AML-193 (cell line): ENCODE measurements at places on chromosomes 1 and 21.
A peak's percentile ranks its signal among the peaks of the same experiment; 100 is the strongest.

GRCh38 chr1:177865807-177866206 lies 104.1 kb downstream of the SEC16B start:
- DNase-seq = no peak

DNA sequence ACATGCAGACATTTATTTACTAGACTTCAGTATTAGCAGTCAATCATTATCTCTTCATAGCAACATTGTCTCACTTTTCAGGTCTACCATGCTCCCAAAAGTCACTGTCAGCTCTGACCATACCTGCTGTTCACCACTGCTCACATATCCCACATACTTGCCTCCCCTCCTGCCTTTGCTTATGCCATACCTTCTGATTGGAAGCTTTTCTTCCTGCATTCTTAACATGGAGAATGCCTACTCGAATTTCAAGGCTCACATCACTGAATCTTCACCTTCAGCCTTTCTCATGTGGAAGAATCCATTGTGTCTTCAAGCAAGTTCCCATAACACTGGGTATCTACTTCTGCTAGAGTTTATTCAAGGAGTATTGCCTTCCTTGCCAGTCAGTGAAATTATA lies 135.4 kb downstream of the NTNG1 start:
- DNase-seq = no peak

GRCh38 chr1:100982793-100983192 lies 42.8 kb downstream of the DPH5 start:
- DNase-seq = no peak

- peak; percentile 10 for DNase-seq
Observed at GRCh38 chr1:64898107-64898861, 68.1 kb downstream of the JAK1 start.

DNA sequence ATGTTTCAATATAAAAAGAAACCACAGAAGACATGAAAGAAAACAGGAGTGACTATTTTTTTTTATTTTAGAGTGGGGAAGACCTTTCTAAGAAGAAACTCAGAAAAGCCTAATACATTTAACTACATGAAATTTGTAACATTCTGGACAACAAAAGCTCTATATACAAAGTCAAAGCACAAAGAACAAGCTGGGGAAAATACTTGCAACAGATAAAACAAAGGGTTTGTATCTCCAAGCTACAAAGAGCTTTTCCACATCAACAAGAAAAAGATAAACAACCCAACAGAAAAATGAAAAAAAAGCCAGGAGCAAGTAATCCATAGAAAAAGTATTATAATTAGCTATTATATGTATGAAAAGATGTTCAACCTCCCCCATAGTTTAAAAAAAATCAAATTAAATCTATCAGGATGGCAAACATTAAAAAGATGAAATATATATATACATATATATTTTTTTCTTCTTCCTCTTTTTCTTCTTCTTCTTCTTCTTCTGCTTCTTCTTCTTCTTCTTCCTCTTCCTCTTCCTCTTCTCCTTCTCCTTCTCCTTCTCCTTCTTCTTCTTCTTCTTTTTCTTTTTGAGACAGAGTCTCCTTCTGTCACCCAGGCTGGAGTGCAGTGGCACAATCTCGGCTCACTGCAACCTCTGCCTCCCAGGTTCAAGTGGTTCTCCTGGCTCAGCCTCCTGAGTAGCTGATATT lies 49.1 kb upstream of the EPS8L3 start:
- no peak for DNase-seq

- no peak for DNase-seq
Observed at GRCh38 chr1:1254667-1254998, 8.1 kb upstream of the C1QTNF12 start.
